LNCaP clone FGC (cell line): ENCODE measurements at places on chromosomes 7 and 10.

DNA sequence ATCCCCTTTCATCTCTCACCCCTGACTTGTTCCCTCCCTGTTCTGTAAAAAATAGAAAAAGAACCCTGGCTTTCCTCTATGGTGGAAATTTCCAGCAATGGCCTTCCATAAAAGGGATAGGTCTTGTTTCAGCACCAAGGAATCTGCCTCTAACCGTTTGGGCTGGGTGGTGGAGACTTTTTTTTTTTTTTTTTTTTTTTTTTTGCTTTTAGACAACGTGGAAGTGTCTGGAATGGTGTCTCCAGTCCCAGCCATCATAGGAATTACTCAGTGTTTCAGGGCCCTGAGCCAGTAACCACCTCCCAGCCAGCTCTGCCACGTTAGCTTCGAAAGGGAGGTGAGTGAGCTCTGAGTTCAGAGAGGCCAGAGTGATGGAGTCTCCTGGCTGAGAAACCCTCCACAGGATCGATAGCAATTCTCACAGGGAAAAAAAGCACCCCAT is 97.3 kb upstream of the COL1A2 start:
- no peak for DNase-seq

DNA sequence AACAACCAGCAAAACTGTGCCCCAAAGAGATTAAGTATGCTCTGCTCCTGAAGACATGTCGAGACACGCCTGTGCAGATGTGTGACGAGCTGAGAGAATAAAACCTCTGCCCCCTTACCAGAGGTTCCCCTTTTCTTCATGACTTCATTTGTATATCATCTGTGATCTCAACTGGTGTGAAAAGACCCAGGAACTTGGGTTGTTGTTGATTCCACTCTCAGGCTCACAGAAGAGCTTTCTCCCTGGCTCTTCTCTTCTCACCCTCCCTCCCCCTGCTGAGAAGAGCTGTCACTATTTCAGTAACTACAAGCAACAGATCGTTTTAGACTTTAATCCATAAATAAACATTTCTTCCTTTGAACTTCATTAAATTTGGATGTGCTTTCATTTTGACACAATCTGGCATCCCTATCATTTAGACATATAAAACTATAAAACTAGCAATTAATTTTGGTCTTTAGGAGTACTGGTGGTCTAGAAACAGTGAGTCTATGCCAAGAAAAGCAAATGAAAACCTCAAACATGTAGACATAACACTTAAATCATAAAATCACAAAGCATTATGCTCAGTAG is 179.3 kb upstream of the FZD8 start:
- no peak for DNase-seq

GRCh38 chr7:75916259-75916658 is 1.3 kb downstream of the POR start:
- no peak for DNase-seq

- DNase-seq: no peak
Measured at GRCh38 chr7:150516956-150517745, 2.5 kb downstream of the GIMAP7 start.

GRCh38 chr7:113306302-113306701 is 187.9 kb upstream of the SMIM30 start:
- no peak for DNase-seq

- no peak for DNase-seq
Measured at GRCh38 chr7:34949361-34949760, 87.9 kb downstream of the DPY19L1 start.

GRCh38 chr10:117946525-117947070 is 100.1 kb downstream of the RAB11FIP2 start:
- peak; percentile 39 for DNase-seq
